LHCN-M2 (cell line): ENCODE measurements at places on chromosomes 4 and X. TPM values are rescaled to one million over a fixed set of nuclear protein-coding genes. Genes with fewer than 3 reads are reported as not detected.

GRCh38 chrX:135651647-135652295, 61.7 kb upstream of the CT45A1 start:
- DNase-seq, result no peak

DNA sequence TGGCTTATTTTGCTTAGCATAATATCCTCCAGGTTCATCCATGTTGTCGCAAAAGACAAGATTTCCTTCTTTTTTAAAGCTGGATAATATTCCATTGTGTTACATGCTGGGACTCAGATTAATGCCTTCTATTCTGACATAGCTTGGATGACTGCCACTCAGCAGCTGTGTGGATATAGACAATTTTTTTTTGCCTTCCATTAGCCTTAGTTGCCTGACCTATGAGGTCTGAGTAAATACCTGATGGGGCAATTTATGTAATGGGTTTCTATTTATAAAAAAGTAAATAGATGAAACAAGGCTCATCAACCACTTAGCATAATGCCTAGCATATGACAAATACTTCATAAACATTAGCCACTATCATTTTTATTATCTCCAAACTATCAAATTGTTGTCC, 515.4 kb downstream of the ZNF674 start:
- peak; percentile 52 for DNase-seq

DNA sequence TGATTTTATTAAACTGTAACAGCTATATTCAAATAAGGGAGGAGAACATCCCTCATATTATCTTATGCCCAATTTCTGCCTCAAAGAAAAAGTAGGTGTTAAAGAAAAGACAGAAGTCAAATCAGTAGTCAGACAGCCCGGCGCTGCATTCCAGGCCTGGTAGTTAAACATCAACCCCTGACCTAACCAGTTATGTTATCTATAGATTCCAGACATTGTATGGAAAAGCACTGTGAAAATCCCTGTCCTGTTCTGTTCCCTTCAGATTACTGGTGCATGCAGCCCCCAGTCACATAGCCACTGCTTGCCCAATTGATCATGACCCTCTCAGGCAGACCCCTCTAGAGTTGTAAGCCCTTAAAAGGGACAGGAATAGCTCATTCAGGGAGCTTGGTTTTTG, 269.9 kb upstream of the GALNT7 start:
- DNase-seq, result no peak

DNA sequence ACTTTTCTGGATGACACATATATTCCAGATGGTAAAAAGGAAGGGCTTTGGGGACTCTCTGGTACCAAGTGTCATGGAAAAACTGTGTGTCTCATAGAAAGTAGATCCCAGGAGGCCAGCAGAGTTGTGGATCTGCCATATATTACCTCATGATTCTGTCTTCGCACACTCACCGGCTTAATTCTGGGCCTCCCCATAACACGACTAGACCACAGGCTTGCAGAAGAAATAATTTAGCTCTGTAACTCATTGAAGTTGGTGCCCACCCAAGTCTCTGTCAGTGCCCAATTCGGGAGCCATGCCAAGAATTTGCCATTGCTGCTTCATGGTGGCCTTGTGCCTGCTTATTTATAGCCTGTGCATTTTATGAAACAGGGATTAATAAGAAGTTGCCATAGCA, 104.5 kb downstream of the AR start:
- no peak for DNase-seq

DNA sequence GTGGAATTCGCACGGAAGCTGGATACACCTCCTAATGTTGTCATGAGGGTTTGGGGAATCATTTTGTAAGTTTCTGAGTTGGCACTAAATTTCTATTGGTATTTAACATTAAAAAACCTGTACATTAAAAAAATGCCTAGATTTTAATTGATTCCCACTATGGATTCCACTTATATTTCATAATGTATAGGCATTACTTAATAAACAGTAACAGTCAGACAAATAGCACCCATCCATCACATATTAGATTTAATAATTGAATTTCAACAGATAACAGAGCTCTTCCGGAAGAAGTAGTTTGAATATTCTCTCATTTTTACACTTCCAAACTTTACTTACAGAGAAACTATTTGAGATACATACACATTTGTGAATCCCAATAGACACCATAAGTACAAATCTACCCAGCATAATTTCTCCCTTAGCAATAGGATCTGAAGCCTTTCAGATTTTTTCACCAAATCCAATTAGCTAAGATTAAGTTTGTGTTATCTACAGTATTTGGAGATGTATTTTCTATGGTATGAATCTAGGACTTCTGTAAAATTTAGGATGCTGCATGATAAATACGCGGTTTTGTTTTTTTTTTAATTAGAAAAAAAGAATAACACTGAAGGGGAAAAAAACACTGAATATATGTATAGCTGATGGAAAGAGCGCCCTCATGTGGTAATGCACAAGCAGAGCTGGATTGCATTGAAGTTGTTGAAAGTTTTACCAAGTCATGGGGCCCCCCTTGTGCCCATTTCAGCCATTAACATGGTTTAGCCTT, 12.2 kb upstream of the ODAM start:
- peak; percentile 3 for DNase-seq

GRCh38 chrX:2523911-2524310, 23.1 kb upstream of the DHRSX start:
- DNase-seq, result no peak

The ZFP42 gene
- total RNA-seq, result not detected in 2 replicates

DNA sequence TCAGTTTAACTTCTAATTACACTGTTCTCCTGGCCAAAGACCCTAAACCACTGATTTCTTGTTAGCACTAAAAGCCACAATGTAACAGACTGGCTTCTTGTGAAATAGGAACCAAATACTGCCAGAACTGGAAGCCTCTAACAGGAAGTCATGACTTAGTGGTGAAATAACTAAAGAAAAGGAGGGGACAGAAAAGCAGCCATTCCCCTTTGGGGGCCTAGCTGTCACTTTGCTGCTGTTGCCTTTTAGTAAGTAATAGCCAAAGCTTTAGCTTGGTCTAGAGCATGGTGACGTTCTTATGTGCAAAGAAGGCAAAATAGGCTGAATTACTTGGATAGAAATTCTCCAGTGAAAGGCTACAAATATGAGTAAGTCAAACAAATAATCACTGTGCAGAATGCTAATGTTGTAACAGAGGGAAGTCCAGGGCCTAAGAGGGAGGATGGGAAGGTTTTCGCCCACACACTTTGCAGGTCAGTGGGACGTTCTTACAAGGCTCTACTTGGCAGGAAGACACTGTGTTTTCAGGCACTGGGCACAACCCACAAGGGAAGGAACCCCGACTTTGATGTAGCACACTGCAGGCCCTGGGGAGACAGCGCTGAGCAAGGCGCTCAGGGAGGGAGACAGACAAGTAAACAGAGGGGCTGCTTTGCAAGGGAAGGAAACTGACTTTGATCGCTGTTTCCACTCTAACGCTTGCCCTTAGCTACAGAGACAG, 16.7 kb downstream of the GAB3 start:
- DNase-seq, result peak; percentile 52

DNA sequence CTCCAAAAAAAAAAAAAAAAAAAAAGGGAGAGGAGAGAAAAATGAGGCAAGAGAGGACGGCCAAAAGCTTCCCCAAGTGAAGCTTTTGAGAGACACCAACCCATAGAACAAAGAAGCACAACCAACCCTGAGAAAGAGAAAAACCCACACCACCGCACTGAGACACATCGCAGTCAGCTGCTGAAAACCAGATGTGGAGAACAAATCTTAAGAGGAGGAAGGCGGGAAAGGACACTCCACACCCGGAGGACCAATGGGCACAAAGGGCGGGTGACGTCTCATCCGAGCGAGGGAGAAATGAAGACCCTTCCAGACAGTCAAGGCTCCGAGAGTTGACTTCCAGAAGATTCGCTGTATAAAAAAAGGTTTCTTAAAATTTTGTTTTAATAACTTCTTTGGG, 112.1 kb downstream of the AFAP1 start:
- DNase-seq, result no peak

- peak; percentile 29 for DNase-seq
Measured at GRCh38 chrX:84144281-84144680, 43.7 kb downstream of the RPS6KA6 start.
